Stimulated activated CD8-positive, alpha-beta memory T cell treated with anti-CD3 and anti-CD28 coated beads, Interleukin-4, amount 100 ng/mL, for 48 hours (primary cell): ENCODE measurements at places on chromosomes 2 and 18.

- no peak for DNase-seq
Observed at GRCh38 chr2:209753020-209753419, 18.6 kb upstream of the UNC80 start.

- no peak for DNase-seq
Observed at GRCh38 chr2:128505575-128506526, 187.2 kb upstream of the HS6ST1 start.

DNA sequence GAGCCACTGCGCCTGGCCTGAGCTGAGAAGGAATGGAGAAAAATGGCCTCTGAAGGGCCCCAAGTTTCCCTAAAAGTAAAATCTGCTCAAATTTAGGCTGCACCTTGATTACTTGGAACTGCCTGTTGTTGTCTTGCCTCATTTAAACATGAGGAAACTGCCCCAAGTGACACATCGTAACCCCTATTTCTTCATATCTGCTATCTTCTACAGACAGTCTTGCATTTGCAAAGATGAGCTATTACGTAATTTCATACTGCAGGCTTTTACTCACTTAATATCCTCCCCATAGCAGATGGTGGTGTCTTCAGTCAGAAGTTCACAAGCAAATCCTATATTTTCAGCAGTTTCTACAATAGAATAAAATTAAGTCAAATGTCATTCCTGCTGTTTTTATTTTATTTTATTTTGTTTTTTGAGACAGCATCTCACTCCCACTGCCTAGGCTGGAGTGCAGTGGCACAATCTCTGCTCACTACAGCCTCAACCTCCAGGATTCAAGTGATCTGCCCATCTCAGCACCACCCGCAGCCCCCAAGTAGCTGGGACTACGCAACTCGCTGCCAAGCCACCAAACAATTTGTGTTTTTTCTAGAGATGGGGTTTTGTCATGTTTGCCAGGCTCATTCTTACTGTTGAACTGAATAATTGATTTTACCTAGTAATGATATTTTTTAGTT, 45.3 kb upstream of the NARS1 start:
- DNase-seq = no peak

DNA sequence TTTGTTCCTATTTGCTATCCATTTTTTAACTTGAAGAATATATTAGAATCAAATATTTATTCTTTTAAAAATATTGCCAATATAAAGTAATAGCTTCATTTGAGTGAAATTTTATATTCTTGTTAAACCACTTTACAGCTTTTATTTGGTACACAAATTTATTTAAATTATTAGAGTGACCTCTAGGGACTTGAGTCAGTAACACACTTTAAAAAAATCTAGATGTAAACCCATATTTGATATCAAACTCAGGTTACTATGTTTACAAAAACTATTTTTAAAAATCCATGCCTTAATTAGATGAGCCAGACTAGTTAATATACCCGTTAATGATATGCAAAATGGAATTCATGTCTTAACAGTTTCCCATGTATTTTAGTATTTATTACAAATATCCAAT, 134.6 kb downstream of the MAP4K4 start:
- no peak for DNase-seq

DNA sequence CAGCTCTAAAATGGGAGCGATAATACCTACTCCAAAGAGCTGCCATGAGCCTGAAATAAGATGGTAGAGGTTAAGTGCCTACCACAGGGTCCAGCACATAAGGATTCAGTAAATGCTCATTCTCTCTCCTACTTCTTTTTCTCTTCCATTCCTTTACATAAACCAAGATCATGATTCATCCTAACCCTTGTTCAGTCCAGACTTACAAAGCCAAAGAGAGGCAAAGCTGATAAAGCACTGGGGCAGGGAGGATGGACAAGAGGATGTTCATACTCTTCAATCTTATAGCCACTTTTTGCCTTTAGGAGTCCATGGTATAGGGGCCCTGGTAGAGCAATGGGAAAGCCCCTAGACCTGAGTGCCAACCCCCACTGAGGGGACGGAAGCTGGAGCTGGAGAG, 75.6 kb upstream of the PKDCC start:
- DNase-seq = no peak
